ENCODE measurements at places on chromosomes 4 and X.

DNA sequence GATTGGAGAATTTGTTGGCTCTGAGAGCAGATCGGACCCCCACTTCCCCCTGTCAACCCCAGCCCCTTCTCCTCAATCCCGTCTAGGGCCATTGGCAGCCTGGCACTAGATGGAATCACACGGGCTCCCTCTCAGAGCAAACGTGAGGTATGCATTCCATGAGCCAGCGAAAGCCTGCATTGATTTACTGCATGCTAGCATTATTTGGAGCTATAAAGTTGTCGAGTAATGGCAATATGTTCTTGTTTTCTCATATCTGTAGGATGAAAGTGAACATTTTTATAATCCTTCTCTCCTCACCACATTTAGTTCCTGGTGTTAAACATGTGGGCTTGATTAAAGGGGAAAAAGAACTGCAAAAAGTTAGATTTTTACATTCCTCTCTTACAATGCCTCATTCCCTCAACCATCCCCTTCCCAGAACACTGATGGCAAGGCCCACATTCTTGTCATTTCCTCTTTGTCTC is 159.2 kb downstream of the SPRY1 start:
- DNase-seq: no peak

DNA sequence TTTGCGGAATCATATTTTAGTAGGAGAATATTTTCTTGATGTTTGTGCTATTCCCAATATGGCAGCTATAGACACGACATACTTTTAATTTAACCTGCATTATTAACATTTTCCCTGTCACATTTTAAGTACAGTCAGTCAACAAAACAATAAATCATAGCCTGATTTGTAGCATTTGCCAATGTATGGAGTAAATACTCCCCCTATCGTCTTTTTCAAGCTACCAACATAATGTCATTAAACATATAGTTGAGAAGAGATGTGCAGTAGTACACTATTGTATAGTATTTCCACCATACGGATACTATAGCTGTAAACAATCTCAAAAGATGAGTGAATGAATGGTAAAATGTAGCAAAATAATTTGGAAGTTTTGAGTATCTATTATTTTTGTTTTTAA is 303.7 kb upstream of the MAGEB2 start:
- DNase-seq: no peak

DNA sequence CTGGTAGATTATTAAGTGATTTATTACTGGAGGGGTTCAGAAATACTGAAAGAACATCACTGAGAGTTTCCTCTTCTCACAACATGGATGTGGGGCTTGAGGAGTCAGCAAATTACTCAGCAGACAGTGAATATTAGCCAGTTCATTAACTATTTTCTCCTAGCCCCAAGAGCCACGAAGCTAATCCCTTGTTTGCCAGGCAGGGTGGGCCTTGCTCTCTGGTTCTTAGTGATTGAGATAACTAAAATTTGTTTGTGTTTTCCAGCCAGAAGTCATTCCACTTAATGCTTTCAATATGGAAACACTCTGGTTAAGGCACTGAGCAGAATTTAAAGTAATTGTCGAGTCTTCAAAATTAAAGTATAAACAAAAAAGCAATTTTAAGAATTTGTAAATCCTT is 40.1 kb upstream of the PASD1 start:
- DNase-seq: no peak

DNA sequence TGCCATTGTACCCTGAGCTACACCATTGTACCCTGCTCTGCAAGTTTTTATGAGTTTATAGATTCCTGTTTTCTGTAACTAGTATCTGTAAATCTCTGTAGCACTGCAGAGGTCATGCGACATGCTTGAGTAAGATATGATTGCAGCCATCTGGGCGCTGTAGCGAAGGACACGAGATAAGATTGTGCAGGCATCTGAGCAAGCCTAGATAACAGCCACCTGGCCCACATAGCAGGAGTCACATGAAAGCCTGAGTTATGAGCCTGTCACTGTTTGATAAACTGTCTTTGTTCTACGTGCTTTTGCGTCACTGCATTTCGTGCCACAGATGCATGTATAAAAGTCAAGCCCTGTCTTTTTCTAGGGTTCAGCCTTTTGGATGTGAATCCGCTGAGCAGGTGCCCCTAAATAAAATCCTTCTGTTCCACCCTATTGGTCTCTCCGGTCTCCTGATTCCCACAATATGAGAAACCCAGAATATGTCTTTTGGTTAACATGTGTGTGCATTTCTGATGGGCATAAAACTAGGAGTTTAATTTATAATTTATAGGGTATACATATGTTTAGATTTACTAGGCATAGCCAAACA is 327.6 kb upstream of the MAOA start:
- DNase-seq: no peak

- no peak for DNase-seq
These were observed 338.3 kb upstream of the IGFBP7 start for GRCh38 chr4:57448452-57448851.

DNA sequence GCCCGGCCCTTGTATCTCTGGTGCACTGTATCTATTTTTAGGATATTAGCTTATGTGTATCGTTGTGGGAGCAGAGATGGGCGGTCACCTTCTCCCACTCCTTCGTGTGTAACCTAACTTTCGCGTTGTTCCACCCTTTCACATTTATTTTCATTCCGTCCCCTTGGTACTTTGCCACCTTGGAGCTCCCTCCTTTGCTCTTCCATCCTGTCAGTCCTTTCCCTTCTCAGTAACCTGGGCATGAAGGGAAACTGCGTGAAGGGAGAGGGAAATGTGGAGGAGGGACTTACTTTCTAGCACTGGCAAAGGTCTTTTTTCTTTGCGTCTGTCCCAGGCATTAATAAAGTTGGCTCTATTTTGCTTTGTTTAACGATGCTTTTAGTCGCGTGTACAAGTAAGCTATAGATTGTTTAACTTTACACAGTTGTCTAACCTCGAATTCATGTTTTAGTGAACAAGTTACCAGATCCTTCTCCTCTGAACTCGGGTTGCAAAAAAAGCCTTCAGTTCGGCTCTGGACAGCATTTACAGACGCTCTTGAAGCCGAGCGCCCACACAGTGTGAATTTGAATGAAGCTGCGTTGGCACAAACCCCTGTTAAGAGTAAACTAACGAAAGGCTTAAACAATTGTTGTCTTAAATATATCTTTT is 3.9 kb downstream of the PCDH10 start:
- DNase-seq: no peak

DNA sequence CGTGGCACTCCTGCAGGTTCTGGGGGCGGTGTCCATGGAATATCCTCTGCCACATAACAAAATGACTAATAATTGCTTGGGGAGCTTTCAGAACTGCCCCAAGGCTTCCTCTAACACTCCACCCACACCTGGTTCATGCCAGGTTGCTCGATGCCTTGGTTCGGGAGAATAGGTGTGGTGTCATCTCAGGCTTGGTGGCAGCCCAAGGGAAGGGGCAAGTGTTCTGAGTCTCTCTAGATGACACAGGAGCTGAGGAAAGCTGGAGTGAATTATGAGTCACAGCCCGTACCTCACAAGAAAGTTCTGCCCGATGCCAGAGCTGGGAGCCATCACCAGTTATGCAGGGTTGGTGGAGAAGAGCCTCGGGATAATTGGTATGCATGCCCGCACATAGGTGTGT is 14.7 kb downstream of the FTSJ1 start:
- DNase-seq: no peak

GRCh38 chr4:181536196-181536746 is 706.9 kb upstream of the TENM3 start:
- no peak for DNase-seq

DNA sequence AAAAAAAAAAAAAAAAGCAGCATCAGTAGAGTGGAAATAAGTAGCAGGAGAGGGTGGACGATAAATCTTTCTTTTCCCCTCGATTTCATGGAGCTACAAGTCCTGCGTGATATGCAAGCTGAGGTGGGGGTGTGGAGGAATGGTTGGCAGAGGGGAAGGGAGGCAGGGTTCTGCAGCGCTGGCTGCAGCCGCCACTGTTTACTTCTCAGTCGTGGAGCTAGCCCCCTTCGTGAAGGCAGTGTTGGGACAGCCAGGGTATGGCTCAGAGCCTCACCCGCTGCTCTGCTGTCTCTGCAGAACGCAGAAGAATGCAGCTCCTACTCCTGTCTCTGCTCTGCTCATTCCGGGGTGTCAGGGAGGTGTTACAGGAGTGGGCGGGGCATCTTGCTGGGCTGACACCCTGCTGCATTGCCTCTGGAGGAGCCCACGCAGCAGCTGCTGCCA is 140.6 kb downstream of the GPM6A start:
- no peak for DNase-seq

GRCh38 chr4:87717276-87718031 is 67.4 kb downstream of the DMP1 start:
- no peak for DNase-seq

DNA sequence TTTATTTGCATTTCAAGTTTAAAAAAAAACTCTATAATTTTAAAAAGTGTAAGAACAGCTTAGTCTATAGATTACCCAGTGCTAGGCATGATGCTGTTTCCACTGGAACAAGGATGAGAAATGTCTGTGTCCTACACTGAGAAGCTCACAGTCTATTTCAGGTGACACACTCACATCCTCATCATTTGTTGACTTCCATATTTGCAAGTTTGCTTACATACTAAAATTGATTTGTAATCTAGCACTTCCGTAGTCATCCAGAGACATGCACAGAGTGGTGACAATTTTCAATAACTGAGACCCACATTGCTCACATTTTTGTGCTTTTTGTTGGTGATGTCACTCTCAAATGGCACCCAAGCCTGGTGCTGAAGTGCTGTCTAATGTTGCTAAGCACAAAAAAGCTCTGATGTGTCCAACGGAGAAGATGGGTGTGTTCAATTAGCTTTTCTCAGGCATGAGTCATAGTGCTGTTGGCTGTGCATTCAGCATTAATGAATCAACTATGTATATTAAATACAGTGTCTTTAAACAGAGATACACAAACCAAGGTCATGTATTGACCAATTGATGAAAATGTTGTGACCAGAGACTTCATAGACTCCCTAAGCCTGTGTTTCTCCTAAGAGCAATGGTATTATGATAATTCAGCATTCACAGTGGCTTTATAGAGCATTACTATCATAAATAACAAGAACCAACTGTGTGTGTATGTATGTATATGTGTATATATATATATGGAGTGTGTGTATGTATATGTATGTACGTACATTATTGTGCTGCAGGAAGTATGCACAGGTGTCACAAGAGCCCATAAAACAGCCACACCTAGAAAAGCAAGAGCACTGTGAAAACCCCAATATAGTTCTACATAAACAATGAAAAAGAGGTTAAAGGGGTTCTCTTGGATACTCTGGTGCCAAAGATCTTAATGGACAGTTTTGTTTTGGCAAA is 31.2 kb upstream of the VCX3B start:
- DNase-seq: no peak

Data from DMS153 (cell line).